ENCODE measurements at places on chromosomes 13 and 19.
A peak's percentile ranks its signal among the peaks of the same experiment; 100 is the strongest.

DNA sequence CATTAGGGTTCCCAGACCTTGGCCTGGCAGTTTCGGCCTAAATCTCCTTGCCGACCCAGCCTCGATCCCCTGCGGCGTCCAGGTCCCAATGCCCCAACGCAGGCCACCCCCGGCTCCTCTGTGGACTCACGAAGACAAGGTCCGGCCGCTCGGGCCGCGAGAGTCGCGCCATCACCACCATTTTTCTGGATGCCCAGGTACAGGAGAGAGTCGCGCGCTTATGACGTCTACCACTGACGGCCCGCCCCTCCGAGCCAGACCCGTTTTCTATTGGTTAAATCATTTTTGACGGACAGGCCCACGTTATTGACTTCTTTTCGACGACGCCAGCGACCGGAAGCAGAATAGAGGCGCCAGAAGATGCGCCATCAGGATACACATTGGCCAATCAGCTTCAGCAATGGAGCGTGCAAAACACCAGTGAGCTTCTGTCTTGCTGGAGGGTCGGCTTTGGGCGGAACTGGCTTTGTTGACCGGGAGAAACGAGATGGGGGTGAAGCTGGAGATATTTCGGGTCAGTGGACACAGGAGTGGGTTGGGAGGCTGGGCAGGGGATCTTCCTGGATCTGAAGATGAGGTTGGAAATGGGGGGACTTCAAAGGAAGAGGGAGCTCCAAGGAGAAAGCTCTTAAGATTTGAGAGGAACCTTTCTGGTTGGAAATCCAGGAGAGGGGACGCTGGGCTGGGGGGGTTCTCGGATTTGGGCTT is at the start of the genes PET100 and XAB2:
PET100 (plus strand) TSS at position 447 of the 708 bp plus-strand sequence; CDS start at position 488, 41 bp downstream.
XAB2 (minus strand) TSS at position 199 of the 708 bp plus-strand sequence; CDS start at position 181, 18 bp downstream.
- peak; percentile 86 for DNase-seq

GRCh38 chr19:38443458-38443999 is 10.0 kb downstream of the RYR1 start:
- no peak for DNase-seq

DNA sequence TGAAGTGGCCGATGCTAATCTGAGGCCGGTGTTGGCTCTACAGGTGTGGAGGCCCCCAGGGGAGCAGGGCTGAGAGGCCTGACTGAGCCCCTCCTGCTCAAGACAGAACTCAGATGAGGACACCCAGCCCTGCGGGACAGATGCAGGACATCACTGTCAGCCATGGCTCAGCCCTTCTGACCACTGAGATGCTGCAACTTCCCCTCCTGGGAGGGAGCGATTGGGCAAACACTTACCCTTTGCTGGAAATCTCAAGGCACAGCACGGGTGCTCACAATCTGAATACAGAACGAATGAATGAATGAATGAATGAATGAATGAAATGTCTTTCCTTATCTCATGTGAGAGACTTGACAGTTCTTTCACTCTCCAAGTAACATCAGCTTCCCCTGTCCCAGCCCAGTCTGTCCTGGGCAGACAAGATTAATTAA is 3.5 kb upstream of the SIGLEC7 start:
- DNase-seq: no peak

DNA sequence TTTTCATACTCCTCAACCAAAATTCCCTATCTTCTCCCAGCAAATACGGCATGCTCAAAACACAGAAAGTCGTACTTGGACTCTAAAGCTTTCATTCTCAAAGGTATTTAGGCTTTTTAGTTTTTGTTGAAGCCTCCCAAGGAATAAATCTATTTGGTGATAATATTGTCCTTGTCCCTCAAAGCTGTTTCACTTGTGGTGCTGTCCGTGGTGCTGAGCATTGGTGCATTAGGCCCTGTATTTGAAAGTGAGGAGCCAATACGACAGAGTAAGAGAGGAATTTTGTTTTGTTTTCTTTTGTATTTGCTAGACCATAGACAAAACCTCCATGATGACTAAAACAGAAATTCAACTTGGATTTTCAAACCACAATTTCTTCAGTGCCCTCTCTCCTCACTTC is 3.2 kb upstream of the LGALS13 start:
- DNase-seq: peak; percentile 4

GRCh38 chr19:53991224-53992113 is at the start of gene CACNG6:
TSS of gene CACNG6 (plus strand) at chr19:53991637. CDS start at chr19:53992878, 1,241 bp downstream.
- no peak for DNase-seq

GRCh38 chr13:88526186-88526852 is 855.1 kb downstream of the SLITRK5 start:
- no peak for DNase-seq

DNA sequence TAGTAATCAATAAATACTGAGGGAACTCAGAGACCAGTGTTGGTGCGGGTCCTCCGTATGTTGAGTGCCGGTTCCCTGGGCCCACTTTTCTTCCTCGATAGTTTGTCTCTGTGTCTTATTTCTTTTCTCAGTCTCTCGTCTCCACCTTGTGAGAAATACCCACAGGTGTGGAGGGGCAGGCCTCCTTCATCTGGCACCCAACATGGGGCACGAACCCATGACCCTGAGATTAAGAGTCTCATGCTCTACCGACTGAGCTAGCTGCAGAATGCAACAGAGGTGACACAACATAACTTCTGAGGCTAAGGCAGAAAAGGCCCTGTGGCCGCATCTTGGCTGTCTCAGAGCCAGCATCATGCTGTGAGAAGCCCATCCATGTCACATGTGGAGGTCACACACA is 5.3 kb upstream of the ZNF613 start:
- DNase-seq: no peak

GRCh38 chr19:32362318-32362691 is 16.9 kb downstream of the ZNF507 start:
- DNase-seq: no peak

- DNase-seq: no peak
These were observed 292.6 kb downstream of the TDRD3 start for GRCh38 chr13:60689571-60689970.

- DNase-seq: no peak
These were observed 49.4 kb downstream of the RASA3 start for GRCh38 chr13:114082849-114083645.

GRCh38 chr13:32165796-32166195 is 134.2 kb downstream of the FRY start:
- no peak for DNase-seq

DNA sequence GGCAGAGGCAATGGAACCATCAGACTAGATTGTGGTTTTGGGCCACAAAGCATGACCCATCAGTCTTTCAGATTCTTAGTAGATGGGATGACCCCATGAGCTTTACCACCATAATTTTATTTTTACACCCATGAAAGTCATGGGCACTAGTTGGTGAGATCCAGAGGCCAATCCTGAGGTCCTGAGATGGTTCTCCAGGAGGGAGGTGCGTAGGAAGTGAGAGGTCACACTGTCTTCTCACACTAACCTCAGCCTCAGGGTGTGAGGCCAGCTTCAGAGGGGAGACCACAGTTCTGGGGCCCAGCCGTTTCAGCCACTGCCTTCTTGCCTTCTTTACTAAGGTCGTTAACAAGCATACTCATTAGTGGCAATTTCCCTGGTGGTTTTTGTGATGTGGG is 106.4 kb downstream of the AKAP11 start:
- DNase-seq: no peak

DNA sequence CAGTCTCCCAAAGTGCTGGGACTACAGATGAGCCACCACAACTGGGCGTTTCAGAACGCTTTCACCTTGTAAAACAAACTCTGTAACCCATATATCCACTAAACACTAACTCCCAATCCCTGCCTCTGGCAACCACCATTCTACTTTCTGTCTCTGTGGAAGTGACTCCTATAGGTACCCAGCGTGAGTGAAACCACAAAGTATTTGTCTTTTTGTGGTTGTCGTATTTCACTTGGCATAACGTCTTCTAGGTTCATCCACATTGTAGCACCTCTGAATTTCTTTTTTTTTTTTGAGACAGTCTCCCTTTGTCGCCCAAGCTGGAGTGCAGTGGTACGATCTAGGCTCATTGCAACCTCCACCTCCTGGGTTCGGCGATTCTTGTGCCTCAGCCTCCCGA is 44.8 kb downstream of the BRD4 start:
- DNase-seq: no peak

GRCh38 chr13:110396913-110397381 is 89.9 kb downstream of the COL4A2 start:
- DNase-seq: no peak

GRCh38 chr13:94109715-94110374 is 369.6 kb downstream of the DCT start:
- DNase-seq: no peak

GRCh38 chr13:78100486-78100885 is 181.9 kb upstream of the EDNRB start:
- no peak for DNase-seq

DNA sequence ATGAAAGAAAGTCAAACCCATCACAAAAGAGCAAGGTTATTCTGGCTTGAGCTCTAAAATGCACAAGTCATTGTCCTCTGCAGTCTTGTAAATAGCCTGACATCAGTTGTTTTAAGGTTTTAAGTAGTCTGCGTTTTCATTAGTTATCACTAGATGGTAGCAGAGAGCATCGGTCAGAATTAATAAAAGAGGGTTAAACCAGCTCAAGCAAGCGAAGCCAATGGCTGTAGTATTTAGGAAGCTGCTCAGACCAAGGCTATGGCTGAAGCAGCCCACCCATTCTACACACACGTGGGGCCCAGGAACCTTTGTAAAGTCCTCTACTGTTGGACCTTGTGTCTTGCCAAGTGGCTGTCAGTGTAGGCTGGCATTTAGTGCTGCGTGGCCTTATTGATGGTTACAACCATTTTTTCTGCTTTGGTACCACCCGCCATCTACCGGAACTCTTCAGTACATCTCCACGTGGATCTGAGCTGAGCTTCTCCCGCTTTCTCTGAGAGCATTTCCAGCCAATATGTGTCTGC is 13.3 kb upstream of the ZNF57 start:
- DNase-seq: no peak

DNA sequence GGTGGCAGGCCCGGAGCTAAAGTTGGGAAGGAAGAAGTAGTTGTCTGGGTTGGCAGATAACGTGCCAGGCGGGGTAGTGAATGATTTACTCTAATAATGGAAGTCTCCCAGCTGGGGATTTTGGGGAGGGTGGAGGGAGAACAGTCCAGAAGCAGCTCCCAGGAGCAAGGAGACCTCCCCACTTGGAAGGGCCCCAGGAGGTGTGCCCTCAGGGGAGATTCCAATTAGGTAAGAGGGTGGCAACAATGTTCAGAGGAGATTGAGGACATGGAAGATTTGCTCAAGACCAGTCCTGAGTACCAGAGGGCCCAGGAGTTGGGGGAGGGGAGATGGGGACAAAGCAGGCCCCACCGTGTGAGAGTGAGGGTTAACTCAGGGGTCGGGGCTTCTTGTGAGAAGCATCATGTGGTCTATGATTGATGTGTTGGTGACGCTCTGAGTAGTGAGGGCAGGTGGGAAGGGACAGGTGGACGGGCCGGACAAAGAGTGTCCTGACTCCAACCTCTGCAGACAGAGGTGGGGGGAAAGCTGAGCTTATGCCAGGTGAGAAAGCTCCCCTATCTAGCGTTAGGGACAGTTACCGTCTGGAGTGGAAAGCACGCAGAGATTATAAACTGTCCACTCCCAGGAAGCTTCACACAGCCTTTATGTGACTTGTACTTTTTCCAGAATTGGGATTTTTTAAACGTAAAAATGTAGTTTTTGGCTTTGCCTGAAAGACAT is 3.5 kb downstream of the SPINT2 start:
- DNase-seq: no peak

DNA sequence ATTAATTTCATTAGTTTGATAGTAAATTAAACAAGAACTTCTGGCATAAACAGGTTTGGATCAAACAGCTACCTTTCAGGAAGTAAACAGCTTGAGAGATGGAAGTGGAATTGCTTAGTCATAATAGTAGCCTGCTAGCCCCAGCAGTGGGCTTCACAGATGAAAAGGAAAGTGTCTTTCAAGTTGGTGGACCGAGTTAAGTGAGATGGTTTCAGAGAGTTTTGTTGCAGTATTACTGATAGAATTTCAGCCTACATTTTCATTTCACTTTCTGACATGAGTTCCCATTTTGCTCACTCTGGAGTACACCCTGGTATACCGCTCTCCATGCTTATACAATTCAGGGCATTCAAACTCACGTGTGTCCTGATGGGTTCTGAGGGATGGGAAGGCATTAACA is 2.0 kb upstream of the PTOV1 start:
- no peak for DNase-seq

- no peak for DNase-seq
These were observed 17.7 kb upstream of the OVOL3 start for GRCh38 chr19:36093146-36093662.

DNA sequence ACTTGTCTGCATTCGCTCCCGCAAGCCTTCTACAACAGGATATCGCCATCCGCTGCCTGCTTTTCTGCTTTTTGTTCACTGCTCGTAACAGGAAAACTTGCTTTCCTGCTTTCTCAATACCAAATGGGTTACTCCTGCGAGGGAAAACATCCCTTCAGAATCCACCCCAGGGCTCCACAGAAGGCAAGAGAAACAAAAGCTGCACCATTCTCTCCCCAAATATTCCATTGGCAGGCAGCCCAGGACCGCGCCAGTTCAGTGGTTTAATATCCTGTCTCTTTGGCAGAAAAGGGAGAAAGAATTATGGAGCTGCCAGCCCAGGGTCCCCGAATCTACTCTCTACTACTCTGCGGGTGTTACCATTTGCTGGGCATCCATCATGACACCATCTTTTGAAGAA is 84.7 kb upstream of the DOCK9 start:
- no peak for DNase-seq

- no peak for DNase-seq
These were observed 17.8 kb downstream of the ALOX5AP start for GRCh38 chr13:30753030-30753616.

- no peak for DNase-seq
These were observed 268.7 kb downstream of the NHLRC3 start for GRCh38 chr13:39306639-39307589.

DNA sequence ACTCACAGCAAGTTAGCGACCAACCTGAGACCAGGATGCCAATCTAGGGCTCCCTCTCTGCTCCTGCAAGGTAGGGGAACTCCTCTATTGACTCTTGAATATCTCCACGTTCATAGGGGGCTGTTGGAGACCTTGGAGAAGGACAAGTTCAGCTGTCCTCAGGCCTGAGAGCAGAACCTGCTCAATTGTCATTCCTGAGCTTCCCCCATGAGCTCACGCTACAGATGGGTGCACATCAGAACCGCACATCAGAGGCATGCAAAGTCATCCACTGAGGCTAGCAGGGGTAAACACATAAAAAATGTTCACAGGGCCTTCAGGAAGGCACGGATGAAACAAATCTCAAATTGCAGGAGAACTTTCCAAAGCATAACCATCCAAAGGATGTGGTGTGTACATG is 168.8 kb upstream of the ZNF507 start:
- no peak for DNase-seq

GRCh38 chr19:55626350-55626749 is 2.0 kb upstream of the ZNF784 start:
- DNase-seq: no peak

DNA sequence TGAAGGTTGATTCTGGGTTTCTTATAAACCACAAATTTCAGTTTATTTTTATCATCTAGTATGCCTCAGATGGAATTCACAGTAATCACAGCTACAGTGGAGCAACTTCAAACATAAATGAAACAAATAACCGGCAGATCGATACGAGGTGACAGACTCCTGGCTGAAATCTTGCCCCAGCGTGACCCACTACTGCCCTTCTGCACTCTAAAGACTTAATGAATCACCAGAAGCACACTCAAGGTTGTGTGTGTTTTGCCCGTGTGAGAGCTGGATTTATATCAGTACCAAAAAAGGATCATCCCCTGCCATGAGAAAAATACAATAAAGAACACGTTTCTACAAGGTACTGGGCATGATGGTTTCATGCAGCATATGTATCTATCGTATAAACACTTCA is 161.7 kb downstream of the KLF12 start:
- DNase-seq: no peak
